Large intestine (tissue), 12 donors: ENCODE measurements at places on chromosomes 12 and 14.
A peak's percentile ranks its signal among the peaks of the same experiment; 100 is the strongest.

DNA sequence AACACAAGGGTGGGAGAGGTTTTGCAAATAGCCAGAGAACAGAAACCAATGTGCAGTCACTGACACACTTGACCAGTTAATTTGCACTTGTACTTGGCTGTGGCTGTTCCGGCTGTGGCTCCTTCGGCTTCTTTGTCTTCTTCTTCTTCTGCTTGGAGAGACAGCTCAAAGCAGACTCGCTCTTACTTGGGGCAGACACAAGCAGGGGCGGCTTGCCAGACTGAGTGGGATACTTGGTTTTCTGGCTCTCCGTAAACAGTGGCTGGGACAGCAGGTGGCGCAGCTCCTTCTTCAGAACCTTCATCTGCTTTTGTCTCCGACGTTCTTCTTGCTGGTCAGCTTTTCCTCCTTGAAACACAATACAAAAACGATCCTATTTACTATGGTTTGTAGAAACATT lies 25.0 kb downstream of the OTUB2 start:
- no peaks in the 10 kb centered on the region for H3K4me1 ChIP-seq
- H3K36me3 ChIP-seq = peaks cover 91% of the 10 kb centered on the region
- peak; percentile 30 for DNase-seq
- H3K27ac ChIP-seq = no peak overlapping the region
- H3K4me3 ChIP-seq = no peak overlapping the region

DNA sequence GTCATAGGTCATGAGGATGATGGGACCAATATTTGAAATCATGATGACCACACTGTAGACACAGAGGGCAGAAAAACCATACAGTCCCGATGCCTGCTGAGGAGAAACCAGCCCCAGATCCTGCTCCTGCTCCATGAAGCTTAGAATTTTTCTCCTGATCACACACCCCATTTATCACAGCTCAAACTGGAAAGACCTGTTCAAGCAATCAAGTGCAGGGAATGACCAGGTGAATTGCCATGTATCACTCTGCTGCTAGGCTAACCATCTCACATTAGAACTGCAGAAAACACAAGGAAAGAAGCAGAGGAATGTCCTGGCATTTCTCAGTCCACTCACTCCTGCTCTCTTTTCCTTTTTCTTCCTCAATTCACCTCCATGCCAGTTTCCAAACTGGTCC lies 18.1 kb downstream of the MANSC1 start:
- peaks cover 18% of the 10 kb centered on the region for H3K4me1 ChIP-seq
- no peak overlapping the region for H3K4me3 ChIP-seq
- H3K27ac ChIP-seq = peak overlapping the region; percentile 60
- peak; percentile 60 for DNase-seq

GRCh38 chr12:12927211-12928079 lies 24.5 kb downstream of the GPRC5D start:
- H3K27ac ChIP-seq = peak overlapping the region; percentile 86
- H3K27me3 ChIP-seq = no peaks in the 10 kb centered on the region
- H3K4me1 ChIP-seq = peaks cover 12% of the 10 kb centered on the region
- DNase-seq = peak; percentile 98
- peak overlapping the region; percentile 47 for H3K4me3 ChIP-seq
- no peaks in the 10 kb centered on the region for H3K36me3 ChIP-seq

- DNase-seq = no peak
- H3K27ac ChIP-seq = no peak overlapping the region
- H3K4me3 ChIP-seq = no peak overlapping the region
- no peaks in the 10 kb centered on the region for H3K4me1 ChIP-seq
These were observed 271.6 kb upstream of the RTL1 start for GRCh38 chr14:101174980-101175606.

DNA sequence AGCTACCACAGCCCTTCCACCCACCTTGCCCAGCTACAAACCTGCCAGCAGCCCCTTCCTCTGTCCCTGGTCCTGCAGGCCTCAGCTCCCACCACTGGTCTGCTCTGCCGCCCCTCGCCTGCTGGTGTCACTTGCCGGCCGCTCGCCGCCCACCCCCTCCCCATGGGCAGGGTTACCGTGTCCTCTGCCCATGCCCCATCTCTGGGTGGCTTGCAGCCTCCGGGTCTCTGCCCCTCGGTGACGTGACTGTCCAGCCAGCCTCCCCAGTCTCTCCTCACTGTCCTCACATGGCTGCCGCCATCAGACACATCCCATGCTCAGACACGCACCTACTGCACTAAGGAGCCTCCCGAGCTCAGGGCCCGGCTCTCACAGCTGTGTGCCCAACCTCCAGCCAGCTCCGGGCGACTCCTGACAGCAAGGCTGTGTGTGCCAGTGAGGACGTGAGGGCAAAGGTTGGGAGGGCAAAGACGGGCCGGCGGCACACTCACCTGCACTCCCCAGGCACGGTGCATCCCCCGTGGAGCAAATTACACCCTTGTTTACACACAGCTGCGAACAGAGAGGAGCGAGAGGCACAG lies 13.4 kb downstream of the JAG2 start:
- H3K4me3 ChIP-seq = no peak overlapping the region
- no peaks in the 10 kb centered on the region for H3K4me1 ChIP-seq
- H3K27me3 ChIP-seq = no peaks in the 10 kb centered on the region
- no peak for DNase-seq
- no peak overlapping the region for H3K27ac ChIP-seq

- no peak overlapping the region for H3K4me3 ChIP-seq
- H3K27ac ChIP-seq = no peak overlapping the region
- peaks cover 8% of the 10 kb centered on the region for H3K4me1 ChIP-seq
- H3K27me3 ChIP-seq = no peaks in the 10 kb centered on the region
- DNase-seq = no peak
These were observed 52.4 kb upstream of the STON2 start for GRCh38 chr14:81452341-81453133.

GRCh38 chr14:61281186-61281947 lies at the start of gene TMEM30B:
TMEM30B (minus strand) TSS chr14:61281338; CDS start chr14:61281147, 191 bp downstream.
- H3K4me3 ChIP-seq = peak within 1 kb of the TSS; percentile 56
- H3K27me3 ChIP-seq = peaks cover 18% of the 10 kb centered on the region
- peak; percentile 92 for DNase-seq
- H3K4me1 ChIP-seq = peaks cover 5% of the 10 kb centered on the region

DNA sequence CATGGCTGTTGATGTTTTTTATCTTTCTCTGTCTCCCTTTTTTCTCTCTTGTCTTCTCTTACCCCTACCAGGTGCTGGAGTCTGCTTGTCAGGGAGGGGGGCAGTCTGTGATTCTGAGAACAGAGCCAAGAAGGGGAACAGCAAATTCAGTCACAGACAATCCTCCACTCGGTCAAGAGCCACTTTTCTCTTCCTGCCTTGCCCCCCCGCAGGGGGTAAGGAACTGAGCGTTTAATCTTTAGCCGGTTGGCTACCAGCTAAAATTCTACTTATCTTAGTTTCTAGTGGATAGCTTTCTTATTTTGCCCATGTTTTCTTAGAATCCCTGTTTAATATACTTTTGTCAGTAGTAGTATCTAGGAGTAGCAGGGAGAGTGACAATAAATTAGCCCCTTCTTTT lies 1.9 kb downstream of the RIMKLB start:
- H3K36me3 ChIP-seq = no peaks in the 10 kb centered on the region
- no peaks in the 10 kb centered on the region for H3K4me1 ChIP-seq
- no peaks in the 10 kb centered on the region for H3K27me3 ChIP-seq
- H3K4me3 ChIP-seq = no peak overlapping the region

- no peaks in the 10 kb centered on the region for H3K4me1 ChIP-seq
- no peak overlapping the region for H3K27ac ChIP-seq
- H3K36me3 ChIP-seq = no peaks in the 10 kb centered on the region
These were observed 222.9 kb downstream of the SLC15A4 start for GRCh38 chr12:128600886-128601285.

GRCh38 chr14:97757491-97757890 lies 960.3 kb downstream of the VRK1 start:
- no peaks in the 10 kb centered on the region for H3K36me3 ChIP-seq
- peaks cover 2% of the 10 kb centered on the region for H3K27me3 ChIP-seq
- no peak overlapping the region for H3K4me3 ChIP-seq
- no peaks in the 10 kb centered on the region for H3K4me1 ChIP-seq
- no peak overlapping the region for H3K27ac ChIP-seq

DNA sequence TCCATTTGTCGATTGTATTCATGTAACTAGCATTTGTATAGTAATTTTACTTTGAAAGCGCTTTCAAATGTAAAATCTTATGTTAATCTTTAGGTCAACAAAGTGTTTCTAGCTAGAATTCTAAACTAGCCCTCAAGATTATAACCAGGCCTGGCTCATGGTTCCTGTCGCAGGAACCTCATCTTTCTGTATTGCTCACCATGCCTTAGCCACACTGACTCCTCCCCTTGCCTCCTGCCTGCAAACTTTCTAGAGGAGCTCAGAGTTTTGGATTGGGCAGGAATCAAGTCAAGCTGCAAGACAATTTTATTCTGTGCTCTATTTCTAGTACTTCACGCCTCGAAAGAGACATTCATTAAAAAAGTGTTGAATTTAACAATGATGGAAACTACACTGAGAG lies 99.8 kb downstream of the TGFB3 start:
- no peak for DNase-seq
- H3K4me1 ChIP-seq = peaks cover under 1% of the 10 kb centered on the region
- H3K27me3 ChIP-seq = no peaks in the 10 kb centered on the region
- peaks cover 3% of the 10 kb centered on the region for H3K36me3 ChIP-seq
- no peak overlapping the region for H3K27ac ChIP-seq

- no peak for DNase-seq
- no peaks in the 10 kb centered on the region for H3K27me3 ChIP-seq
- peaks cover 34% of the 10 kb centered on the region for H3K36me3 ChIP-seq
- no peak overlapping the region for H3K4me3 ChIP-seq
- H3K27ac ChIP-seq = no peak overlapping the region
These were observed 136.2 kb downstream of the ANO6 start for GRCh38 chr12:45351921-45352670.

- no peaks in the 10 kb centered on the region for H3K4me1 ChIP-seq
- no peak overlapping the region for H3K27ac ChIP-seq
- H3K36me3 ChIP-seq = no peaks in the 10 kb centered on the region
- H3K27me3 ChIP-seq = peaks cover 7% of the 10 kb centered on the region
These were observed 15.7 kb downstream of the MUCL1 start for GRCh38 chr12:54870048-54870447.

- H3K36me3 ChIP-seq = no peaks in the 10 kb centered on the region
- no peak overlapping the region for H3K27ac ChIP-seq
- H3K4me1 ChIP-seq = no peaks in the 10 kb centered on the region
- H3K4me3 ChIP-seq = no peak overlapping the region
- H3K27me3 ChIP-seq = no peaks in the 10 kb centered on the region
These were observed 350.9 kb downstream of the C12orf75 start for GRCh38 chr12:105681341-105681740.

- DNase-seq = no peak
- H3K27me3 ChIP-seq = no peaks in the 10 kb centered on the region
- no peaks in the 10 kb centered on the region for H3K4me1 ChIP-seq
- no peak overlapping the region for H3K27ac ChIP-seq
These were observed 359.8 kb downstream of the FOXG1 start for GRCh38 chr14:29126361-29126760.

- no peak overlapping the region for H3K4me3 ChIP-seq
- DNase-seq = no peak
- no peaks in the 10 kb centered on the region for H3K36me3 ChIP-seq
- no peaks in the 10 kb centered on the region for H3K4me1 ChIP-seq
These were observed 78.8 kb downstream of the RMST start for GRCh38 chr12:97541366-97541765.

DNA sequence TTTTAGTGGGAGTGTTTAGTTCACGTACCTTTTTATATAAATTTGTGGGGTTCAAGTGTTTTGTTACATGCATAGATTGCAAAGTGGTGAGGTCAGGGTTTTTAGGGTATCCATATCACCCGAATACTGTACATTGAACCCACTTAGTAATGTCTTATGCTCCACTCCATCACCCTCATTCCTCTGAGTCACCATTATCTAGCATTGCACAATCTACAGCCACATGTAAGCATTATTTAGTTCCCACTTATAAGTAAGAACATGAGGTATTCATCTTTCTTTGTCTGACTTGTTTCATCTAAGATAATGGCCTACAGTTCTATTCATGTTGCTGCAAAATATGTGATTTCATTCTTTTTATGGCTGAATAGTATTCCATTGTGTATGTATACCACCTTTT lies 583.7 kb upstream of the LRFN5 start:
- no peak overlapping the region for H3K4me3 ChIP-seq
- no peak for DNase-seq
- no peak overlapping the region for H3K27ac ChIP-seq
- no peaks in the 10 kb centered on the region for H3K36me3 ChIP-seq
- no peaks in the 10 kb centered on the region for H3K27me3 ChIP-seq
- H3K4me1 ChIP-seq = no peaks in the 10 kb centered on the region

- H3K4me1 ChIP-seq = peaks cover 2% of the 10 kb centered on the region
- no peak for DNase-seq
- no peaks in the 10 kb centered on the region for H3K27me3 ChIP-seq
These were observed 645 bp upstream of the KLHDC1 start for GRCh38 chr14:49692193-49692757.

DNA sequence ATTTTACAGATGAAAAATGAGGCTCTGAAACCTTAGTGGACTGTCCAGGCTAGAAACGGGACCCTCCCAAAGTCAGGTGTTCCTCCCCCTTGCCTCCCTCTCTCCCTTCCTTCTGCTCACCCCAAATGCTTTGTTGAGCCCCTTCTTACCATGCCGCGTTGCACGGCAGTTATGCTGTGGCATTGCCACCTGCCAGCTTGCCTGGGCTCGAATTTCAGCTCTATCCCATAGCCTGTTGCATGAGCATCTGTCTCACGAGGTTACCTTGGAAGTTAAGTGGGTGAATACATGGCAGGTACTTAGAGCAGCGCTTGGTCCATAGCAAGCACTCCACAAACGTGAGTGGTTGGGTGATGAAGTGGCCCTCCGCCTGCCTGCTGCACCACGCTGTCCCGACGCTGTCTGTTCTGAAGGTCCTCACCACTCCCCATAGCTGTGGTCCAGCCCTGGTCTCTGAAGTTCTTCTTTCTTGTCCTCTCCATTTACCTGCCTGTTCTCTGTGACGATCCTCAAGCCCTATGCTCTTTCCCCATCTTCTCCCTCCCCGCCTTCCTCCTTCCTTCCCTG lies 269.9 kb downstream of the CACNA1C start:
- H3K36me3 ChIP-seq = no peaks in the 10 kb centered on the region
- no peak overlapping the region for H3K4me3 ChIP-seq
- no peak for DNase-seq
- H3K27me3 ChIP-seq = peaks cover 4% of the 10 kb centered on the region
- no peaks in the 10 kb centered on the region for H3K4me1 ChIP-seq

DNA sequence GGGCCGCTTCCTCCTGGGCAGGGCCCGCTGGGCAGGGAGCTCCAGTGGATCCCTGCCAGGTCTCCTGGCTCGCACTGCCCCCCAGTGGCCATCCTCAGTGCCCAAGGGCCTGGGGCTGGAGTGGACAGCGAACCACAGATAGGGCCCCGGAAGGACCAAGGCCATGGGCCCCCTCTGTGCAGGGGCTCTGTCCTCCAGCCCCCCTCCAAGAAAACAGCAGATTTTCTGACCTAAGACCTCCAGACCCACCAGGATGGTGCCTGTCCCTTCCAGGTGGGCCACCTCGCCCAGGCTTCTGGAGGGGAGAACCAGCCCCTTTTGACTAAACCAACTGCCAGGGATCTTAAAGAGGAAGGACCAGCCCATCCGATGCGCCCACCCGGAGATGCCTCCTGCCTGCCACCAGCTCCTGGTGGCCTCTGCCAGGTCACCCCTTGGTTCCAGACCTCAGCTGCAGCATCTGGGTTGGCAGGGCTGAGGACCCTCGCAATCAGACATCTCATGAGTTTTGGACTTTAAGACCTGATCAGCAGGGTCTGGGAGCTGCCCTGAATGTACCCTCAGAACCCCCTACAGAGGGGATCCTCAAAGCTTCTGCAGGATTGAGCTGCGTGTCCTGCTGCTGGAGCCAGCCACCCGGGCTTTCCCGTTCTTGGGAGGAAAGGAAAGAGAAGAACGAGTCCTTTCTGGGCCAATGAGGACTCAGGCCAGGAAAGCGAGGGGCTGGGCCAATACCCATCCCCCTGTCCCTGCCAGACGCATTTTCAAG lies 325.8 kb upstream of the DIO3 start:
- peak; percentile 59 for DNase-seq
- H3K4me3 ChIP-seq = no peak overlapping the region
- H3K4me1 ChIP-seq = peaks cover 38% of the 10 kb centered on the region
- no peaks in the 10 kb centered on the region for H3K27me3 ChIP-seq
- H3K36me3 ChIP-seq = no peaks in the 10 kb centered on the region
